Stimulated activated CD4-positive, alpha-beta T cell treated with anti-CD3 and anti-CD28 coated beads, Interleukin-4, amount 100 ng/mL, for 4 hours (primary cell): ENCODE measurements at places on chromosomes 5 and 9.

GRCh38 chr9:107308461-107308860 lies 25.4 kb downstream of the RAD23B start:
- DNase-seq, result no peak

DNA sequence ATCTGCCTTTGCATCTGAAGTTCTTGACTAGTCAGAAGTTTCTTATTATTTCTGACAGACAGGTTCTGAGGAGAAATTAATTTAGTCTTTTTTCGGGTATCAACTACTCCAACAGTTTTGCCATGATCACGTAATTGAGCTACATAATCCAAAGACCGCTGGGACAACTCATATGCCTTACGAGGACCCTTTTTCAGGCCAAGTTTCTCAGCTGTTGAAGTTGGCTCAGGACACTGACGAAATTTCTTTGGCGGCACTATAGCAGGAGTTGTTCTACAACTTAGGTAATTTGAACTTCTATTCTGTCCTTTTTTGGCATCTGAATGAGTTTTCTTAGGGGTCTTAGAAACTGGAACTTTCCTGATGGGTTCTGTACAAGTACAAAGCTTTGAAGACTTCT lies 27.2 kb downstream of the SETX start:
- DNase-seq, result no peak

GRCh38 chr5:142323480-142324135 lies 1.2 kb downstream of the SPRY4 start:
- no peak for DNase-seq

GRCh38 chr5:114719268-114719667 lies 357.4 kb downstream of the KCNN2 start:
- DNase-seq, result no peak

DNA sequence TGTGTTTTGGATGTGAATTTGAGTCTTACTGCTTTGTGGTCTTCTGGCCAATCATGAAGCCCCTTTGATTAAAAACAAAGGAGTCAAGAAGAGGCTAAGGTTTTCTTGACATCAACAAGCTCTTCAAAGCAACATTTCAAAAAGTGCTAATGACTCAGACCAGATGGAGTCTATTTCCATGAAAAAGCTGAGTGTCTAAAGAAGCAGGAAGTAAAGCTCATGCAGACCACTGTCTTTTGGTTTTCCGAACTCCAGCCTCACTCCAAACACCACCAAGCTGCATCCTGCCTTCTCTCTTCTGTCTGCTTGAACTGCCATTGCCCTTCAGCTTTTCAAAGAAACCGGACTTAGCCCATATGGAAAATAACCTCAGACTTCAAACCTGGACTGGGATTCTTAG lies 115.2 kb downstream of the PRDM6 start:
- DNase-seq, result no peak

- no peak for DNase-seq
Measured at GRCh38 chr5:152164860-152165259, 240.2 kb upstream of the GLRA1 start.

GRCh38 chr5:170508660-170509347 lies 5.0 kb downstream of the KCNIP1 start:
- no peak for DNase-seq

GRCh38 chr5:58077966-58078365 lies 381.9 kb downstream of the PLK2 start:
- DNase-seq, result no peak

- peak; percentile 28 for DNase-seq
Measured at GRCh38 chr9:88387552-88388202, 567 bp upstream of the SPIN1 start.

- no peak for DNase-seq
Measured at GRCh38 chr9:113258282-113258681, 17.1 kb downstream of the CDC26 start.

- DNase-seq, result no peak
Measured at GRCh38 chr5:74659172-74659571, 18.6 kb upstream of the ENC1 start.

- DNase-seq, result no peak
Measured at GRCh38 chr5:168822745-168823281, 243.6 kb upstream of the PANK3 start.

DNA sequence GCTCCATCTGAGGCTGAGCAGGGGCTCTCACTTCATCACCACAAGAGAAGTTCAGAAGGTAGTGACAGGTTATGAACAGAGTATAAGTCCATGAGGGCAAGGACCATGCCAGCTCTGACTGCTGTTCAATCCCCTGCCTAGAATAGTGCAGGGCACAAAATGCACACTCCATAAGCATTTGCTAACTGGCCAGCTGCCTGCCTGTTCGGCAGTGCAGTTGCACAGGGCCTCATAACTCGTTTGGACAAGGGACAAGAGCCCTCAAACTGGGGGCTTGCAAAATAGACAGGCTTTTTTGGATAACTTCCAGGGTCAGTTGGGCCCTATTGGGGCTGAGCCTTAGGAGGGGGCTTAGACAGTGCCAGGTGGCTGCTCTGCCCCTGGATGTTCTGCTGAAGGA lies 21.1 kb downstream of the SPARC start:
- DNase-seq, result no peak

- no peak for DNase-seq
Measured at GRCh38 chr5:74357827-74358226, 282.7 kb downstream of the ENC1 start.

DNA sequence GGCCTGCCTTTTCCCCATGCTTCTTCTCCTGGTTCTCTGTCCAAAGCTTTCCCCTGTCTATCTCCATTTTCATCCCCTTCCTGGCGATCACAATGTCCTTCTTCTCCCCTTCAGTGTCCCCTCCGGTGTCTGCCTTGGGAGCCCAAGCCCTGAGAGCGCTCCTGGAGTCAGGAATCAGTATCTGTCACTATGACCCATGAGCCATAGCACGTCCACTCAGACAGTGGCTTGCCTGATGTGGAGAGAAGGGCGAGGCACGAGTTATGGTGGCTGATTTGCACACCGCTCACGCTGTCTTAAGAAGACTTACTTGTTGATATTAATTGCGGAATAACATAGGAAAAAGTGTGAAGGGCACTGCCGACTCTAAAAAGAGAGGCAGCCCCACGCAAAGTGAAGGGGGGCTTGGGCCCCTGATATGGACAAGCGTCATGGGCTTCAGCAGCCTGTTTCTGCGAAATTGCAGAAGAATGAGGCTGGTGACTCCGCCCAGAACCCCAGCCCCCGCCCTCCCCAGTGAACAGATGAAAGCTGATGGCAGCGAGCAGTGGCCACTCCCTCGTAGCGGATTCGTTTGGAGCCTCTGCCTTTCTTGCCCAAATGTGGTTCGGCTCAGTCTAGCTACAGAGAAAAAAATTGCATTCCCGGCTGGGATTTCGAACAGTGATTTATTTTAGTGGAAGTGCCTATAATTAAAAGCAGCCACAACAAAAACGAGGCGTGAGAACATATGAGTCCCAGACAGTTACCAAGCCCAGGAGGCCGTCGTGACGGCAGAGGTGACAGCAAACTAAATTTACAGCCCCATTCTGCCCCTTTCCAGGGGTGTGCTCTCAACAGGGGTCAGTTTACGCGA lies 149.8 kb downstream of the ICE1 start:
- no peak for DNase-seq

DNA sequence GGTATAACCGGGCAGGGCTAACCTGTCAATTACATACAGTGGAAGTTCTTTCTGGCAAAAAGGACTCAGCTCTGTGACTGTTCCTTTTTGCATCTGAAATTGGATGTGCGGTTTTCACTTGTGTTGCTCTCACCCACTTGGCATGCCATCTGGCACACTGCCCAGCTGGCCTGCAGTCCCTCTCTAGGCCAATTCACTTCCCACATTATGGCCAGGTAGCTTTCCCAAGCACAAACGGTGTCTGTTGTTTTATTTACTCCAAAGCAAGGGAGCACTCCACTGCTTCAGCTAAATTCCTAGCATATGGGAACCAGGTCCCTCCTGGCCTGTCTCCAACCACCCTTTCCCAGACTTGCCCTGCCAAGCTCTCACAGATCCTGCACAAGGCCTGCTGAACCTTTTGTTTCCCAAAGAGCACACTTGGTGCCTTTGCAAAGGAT lies 132.5 kb downstream of the SEMA6A start:
- DNase-seq, result no peak

DNA sequence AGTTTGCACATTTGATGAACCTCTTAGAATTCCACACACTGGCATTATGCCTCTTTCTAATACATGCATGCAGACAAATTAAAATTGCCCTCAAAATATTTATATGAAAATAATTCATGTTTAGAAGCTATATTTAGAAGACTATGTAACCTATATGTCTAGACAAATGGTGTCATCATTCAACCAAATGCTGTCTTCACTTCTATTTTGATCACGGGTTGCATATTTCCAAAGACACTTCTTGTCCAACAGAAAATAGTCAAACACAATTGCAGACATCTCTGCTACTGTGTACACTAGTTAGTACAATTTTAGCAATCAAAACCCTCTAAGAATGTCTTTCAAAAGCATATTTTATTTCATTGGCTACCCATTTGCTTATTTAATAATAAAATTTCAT lies 114.0 kb downstream of the FBXO38 start:
- DNase-seq, result no peak

DNA sequence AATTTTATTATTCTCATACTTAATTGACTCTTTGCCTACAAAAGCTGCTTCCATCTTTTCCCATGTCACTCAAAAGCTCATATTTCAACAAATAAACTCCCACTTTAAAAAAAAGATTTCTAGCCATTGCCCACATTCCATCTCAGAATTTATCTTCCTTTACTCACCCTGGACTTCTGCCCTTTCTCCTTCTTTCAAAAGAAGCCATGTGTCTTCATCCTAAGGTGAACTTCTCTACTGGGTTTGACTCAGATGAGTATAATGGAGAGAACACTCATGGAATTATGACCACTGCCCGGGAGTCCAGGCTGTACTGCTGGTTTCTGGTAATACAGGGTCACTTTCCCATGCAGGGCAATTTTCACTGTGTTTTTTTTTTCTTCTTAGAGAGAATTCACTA lies 548.5 kb upstream of the ZNF462 start:
- no peak for DNase-seq

- DNase-seq, result no peak
Measured at GRCh38 chr9:4854265-4854590, 61.5 kb downstream of the RCL1 start.

- DNase-seq, result no peak
Measured at GRCh38 chr5:160824301-160825001, 27.6 kb downstream of the ATP10B start.

DNA sequence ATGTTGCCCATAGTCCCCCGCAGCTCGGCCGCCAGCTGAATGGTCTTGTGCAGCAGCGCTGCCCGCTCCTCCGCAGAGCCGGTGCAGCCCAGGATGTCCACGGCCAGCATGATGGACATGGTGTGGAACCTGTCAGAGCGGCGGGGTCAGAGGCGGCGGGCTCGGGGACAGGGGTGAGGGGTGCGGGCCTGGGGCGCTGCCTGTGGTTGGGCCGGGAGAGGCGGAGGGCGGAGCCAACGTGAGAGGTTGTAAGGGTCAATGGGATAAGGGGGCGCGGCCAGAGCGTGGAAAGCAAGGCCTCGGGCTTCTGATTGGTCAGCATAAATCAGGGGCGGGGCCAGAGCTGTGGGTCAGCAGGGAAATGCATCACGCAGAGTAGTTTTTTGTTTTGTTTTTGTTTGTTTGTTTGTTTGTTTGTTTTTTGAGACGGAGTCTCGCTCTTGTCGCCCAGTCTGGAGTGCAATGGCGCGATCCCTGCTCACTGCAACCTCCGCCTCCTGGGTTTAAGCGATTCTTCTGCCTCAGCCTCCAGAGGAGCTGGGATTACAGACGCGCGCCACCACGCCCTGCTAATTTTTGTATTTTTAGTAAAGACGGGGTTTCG lies 6.8 kb upstream of the TOR2A start:
- DNase-seq, result no peak

DNA sequence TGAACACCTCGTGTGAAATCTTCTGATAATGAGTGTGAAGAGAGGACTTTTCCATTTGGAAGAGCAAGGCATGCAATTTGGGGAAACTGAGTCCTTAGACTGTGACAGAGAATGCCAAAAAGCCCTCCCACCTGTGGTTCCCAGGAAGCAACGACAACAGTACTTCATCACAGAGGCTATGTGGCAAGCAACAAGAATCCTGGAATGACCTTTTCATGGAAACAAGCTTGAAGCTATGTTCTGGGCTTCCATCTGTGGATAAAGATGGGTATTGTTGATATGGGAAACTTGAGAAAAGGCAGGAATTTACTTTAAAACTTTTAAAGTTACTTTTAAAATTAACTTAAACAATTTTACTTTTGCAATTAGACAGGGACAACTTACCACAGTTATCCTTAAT lies 131.2 kb upstream of the ANKH start:
- no peak for DNase-seq

DNA sequence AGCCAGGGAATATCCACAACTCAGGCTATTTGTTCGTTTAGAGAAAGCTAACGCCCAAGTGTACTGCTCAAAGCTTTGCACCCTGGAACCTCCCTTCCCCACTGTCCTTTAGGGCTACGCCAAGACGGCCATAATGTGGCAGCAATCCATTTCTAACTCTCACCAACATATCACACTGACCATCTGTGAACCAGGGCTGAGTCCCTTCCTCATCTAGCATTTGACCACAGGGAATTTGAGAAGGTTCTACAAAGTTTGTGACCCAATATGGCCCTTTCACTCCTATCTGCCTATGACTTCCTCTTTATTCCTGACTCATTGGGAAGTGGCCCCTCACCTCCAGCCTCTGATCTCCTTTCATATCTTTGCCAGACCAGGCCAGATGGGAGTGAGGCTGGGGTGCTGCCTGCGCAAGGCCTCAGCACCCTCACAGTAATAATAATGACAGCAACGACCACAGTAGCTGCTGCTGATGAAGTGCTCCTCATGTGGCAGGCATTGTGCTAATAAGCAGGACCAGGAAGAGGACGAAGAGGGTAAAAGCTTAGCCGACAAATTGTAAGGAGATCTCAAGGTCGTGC lies 9.3 kb upstream of the ARAP3 start:
- DNase-seq, result no peak

DNA sequence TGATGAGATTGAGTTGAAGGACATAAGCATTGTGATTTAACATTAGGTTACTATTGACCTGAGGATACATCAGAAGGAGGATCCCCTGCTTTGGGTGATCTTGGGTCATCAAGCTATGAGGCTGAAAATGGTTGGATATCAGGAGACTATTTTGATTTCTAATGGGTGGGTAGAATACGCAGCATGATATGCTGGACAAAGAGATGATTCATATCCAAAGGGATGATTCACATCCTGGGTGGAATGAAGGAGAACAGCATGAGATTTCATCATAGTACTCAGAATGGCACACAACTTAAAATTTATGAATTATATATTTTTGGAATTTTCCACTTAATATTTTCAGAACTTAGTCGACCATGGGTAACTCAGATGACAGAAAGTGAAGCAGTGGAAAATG lies 1759.5 kb upstream of the C9orf72 start:
- no peak for DNase-seq
